Omental fat pad (tissue), 4 donors: ENCODE measurements at places on chromosomes 16 and 17. TPM values are rescaled to one million over a fixed set of nuclear protein-coding genes. Genes with fewer than 3 reads are reported as not detected.

Gene LPCAT2
- total RNA-seq: 16.0 TPM

Gene LRRC37A
- 1.6 TPM for total RNA-seq

DNA sequence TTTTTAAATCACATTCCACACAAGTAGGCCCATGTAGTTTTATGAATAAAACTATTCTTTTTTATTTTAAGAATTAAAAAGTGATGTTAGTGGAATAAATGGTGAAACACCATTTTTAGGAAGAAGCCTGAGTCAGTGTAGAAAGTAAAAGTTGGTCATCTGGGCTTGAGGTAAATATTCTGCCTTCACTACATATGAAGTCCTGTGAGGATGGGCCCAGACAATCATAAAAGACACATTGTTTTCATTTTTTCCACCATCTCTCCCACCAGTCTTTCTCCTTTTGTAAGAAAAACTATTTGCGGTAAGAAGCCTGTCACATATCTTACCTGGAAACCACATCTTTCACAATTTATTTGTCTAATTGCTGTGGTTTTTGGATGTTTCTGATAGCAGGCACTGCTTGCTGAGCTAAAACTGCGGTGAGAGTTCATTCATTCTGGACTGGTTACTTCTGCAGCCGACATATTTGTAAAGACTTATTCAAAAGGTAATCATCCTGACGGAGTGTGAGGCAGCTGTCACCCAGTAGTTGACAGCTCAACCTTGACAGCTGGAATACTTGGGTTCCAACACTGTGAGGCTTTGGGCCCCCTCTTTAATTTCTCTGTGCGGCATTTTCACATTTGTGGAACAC lies 10.6 kb upstream of the RFFL start:
- no peak for DNase-seq

Gene CES5A
- total RNA-seq: not detected

- no peak for DNase-seq
Observed at GRCh38 chr17:4535667-4536258, 19.4 kb downstream of the MYBBP1A start.

GRCh38 chr17:79073016-79073705 lies 1.5 kb upstream of the ENGASE start:
- DNase-seq: no peak

Gene HNF1B
- not detected for total RNA-seq

GRCh38 chr17:29289852-29290251 lies 4.1 kb downstream of the NUFIP2 start:
- DNase-seq: no peak

DNA sequence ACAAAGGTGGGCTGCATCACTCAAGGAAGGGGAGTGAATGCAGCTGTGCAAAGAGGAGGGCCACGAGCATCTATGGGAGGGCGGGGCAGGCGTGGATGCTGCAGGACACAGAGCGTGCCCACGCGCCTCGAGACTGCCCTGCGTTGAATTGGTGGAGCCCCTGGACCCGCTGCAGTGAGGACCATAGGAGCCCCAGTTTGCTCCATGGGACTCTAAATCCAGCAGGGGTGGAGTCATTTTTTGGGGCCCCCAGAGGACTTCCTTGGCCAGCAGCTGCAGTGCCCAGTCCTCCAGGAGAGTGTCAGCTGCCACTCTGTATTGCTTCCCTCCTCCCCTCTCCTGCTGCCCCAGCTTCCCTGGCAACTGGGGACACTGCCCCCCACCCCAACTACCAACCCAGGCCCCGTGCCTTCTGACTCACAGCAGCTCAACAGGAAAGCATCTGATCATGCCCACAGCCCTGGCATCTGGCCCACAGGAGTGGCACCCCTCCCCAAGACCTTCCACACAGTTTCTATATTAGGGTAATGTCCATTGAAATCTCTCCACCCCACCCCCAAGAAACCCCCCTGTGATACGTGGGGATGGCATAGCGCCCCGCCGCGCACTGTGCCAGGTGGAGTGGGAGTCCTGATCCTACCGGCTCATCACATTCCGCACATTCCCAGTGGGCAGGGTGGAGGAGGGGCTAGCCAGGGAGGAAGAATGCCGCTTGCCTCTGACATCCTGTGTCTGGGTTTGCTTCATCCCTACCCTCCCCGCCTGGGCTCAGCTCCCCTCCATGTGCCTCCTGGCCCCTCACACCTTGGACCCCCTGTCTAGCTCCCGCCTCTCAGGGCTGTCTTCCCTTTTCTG lies 27.8 kb upstream of the ITGA3 start:
- peak; percentile 45 for DNase-seq

DNA sequence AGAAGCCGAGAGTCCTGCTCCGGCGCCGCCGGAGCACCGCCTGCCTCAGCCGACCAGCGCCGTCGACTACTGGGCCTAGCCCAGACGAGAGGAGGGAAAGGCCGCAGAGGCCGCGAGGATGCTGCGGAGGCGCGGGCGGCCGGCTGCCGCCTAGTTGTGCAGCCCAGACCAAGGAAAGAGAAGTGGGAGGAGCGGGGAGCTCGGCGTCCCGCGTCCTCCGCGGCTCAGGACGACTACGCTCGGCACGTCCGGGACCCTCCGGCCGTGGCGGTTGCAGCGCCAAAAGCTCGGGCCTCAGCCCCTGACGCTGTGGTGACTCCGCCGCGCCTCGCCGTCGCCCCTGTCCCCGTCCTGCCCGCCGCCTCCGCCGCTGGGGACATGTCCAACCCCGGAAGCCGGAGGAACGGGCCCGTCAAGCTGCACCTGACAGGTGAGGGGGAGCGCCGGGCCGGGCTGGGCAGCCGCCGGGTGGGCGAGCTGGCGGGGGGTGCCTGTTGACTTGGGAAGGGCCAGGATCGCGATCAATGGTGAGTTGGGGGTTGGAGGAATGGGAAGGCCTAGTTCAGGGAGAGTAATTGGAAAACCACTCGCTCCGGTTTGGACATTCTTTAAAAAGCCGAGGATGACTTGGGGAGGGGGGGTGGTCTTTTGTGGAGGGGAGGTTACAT lies 37.7 kb downstream of the RNF135 start:
- DNase-seq: no peak

Gene ZNF785
- 8.9 TPM for total RNA-seq
